ENCODE measurements at places on chromosomes 16 and 17. TPM values are rescaled to one million over a fixed set of nuclear protein-coding genes. Genes with fewer than 3 reads are reported as not detected.

MT1M gene
- 120 TPM for total RNA-seq

TUFM gene
- total RNA-seq = 103 TPM

ATXN2L gene
- 58.1 TPM for total RNA-seq

GAS7 gene
- total RNA-seq = 33.4 TPM

ACSM5 gene
- 4.5 TPM for total RNA-seq

GRCh38 chr17:12927541-12928425, 90.0 kb downstream of the ELAC2 start:
- no peak for DNase-seq

- DNase-seq = no peak
Measured at GRCh38 chr16:29898804-29899515, 390 bp downstream of the SEZ6L2 start.

DNA sequence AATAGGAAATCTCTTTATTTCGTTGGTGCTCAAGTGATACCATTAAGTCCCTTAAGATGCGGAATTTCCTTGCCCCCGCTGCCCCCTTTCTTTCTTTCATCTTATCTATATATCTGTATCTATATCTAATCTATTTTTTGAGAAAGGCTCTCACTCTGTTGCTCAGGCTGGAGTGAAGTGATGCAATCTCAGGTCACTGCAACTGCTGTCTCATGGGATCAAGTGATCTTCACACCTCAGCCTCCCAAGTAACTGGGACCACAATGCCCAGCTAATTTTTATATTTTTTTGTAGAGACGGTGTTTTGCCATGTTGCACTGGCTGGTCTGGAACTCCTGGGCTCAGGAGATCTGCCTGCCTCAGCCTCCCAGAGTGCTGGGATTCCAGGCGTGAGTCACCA, 693.5 kb downstream of the WWOX start:
- DNase-seq = no peak

- no peak for DNase-seq
Measured at GRCh38 chr16:79380995-79381602, 219.4 kb downstream of the MAF start.

Data from breast epithelium (tissue), 4 donors.